ENCODE measurements at places on chromosomes 3 and 15.

DNA sequence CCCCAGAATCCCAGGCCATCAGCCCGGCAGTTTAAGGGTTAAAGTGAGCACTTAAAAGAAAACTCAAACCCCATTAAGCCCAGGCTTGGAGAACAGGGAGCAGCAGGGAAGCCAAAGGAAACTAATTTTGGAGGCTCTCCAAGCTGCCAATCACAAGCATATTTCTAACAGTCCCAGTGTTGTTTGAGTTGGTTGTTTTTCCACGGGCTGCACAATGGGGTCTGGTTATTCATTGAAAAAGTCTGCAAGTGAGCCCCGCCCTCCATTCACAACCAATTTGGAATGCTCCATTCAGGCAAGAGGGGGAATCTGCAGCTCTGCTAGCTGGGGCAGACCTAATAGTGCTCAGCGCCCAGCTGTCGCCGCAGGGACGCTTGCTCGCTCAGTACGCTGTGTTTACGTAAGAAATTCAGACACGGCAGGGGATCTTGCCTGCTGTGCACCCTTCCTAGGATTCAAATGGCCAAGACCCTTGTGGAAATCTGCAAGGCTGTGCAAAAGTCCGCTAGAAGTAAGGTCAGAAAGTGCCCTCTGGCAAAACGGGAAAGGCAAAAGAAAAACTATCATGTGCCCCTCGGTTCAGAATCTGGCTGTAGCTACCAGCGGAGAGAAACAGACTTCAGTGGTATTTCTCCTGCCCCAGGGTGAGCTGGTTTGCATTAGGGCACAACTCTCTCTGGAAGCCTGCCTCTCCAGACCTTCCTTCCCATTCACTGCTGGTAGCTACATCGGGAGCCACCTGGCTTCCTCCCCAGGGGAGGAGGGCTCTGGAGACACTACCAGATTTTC is 11.0 kb downstream of the ETV5 start:
- peak; percentile 98 for DNase-seq

DNA sequence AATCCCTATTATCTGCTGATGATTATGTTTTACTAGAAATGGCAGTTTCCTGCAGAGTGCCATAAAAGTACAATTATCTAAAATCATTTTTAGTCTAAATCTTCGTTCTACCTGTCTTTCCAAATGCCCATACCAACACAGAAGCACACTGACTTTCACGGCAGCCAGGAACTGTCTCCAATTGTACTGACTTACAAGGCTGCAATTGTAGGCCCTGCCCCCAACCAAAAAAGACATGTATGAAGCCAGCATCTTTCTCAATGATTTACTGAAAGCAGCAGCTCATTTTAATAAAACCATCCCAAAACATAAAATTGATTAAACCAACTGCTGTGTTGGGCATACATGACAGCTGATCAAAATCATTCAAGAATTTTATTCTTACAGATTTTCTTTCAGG is 119.0 kb downstream of the TBC1D5 start:
- no peak for DNase-seq

DNA sequence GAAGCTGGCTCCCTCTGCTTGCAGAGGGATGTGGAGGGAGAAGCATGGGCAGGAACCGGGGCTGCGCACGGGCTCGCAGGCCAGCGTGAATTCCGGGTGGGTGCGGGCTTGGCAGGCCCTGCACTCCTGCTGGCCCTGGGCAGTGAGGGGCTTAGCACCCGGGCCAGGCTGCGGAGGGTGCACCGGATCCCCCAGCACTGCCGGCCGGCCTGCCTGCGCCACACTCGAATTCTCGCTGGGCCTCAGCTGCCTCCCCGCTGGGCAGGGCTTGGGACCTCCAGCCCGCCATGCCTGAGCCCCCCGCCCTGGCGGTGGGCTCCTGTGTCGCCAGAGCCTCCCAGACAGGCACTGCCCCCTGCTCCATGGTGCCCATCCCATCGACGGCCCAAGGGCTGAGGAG is 47.6 kb upstream of the SPATA12 start:
- no peak for DNase-seq

DNA sequence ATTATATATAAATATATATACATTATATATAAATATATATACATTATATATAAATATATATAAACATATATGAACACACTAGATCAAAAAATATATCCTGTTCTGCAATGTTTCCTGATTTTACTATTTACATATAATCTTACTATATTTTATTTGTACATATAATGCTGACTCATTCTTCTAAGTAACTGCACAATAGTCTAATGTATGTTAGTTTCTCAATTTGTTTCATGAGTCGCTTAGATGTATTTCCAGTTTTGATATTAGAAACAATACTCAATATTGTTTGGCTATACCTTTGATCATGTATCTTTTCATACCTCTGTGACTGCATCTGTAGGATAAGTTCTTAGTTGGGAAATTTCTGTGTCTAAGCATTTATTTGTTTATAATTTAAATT is 669.9 kb upstream of the CCDC54 start:
- no peak for DNase-seq

DNA sequence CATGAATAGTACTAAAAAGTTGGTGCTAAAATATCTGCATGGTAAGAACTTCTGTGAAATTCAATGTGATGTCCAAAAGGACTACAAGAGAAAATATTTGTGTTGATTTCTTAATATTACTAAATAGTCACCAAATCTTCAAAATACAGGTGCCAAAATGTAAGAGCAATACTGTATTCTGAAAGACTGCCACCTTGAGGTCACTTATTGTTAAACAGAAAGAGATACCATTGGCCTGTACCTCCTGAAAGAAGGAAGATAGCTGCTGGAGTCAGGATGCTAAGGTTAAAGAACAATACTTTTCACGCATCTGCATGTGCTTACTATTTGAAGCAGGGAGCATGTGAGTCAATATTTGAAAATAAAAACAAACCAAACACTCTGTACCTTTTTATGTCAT is 72.0 kb upstream of the LSAMP start:
- peak; percentile 33 for DNase-seq

GRCh38 chr15:65343374-65343981 is 34.3 kb downstream of the IGDCC3 start:
- DNase-seq, result no peak

DNA sequence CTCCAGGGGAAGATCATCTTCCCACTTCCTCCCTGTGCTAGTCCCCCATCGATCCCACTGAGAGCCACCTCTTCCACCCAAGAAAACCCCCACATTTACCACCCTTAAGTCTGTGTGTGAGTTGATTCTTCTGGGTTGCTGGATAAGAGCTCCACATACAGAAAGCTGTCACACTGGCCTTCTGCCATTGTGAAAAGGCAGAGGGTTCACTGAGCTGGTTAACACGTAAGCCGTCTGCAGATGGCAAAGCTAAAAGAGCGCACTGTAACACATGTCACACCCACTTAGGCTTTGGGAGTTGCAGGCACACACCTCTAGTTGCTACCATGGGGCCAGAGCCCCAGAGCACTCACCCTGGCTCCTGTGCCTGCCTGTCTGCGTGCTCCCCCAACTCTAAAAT is 309.8 kb upstream of the LRRC3B start:
- DNase-seq, result no peak

- DNase-seq, result no peak
Observed at GRCh38 chr3:66692766-66693150, 191.9 kb upstream of the LRIG1 start.

DNA sequence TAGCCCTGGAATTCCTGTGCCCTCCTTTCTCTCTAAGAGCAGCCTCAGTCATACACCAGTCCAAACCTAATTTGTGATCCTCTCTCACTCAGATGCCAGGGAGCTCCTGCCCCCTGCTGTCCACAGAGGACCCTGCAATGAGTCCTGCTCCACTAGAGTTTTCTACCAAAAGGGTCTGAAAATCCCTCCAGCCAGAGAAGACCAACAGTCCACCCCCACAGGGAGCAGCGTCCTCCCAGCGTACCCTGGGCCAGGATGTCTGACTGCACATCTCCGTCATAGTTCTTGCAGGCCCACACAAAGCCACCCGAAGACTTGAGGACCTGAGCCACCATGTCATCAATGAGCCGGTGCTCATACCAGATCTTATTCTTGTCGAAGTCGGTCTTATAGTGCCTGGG is 15.4 kb downstream of the IDH2 start:
- DNase-seq, result peak; percentile 14

DNA sequence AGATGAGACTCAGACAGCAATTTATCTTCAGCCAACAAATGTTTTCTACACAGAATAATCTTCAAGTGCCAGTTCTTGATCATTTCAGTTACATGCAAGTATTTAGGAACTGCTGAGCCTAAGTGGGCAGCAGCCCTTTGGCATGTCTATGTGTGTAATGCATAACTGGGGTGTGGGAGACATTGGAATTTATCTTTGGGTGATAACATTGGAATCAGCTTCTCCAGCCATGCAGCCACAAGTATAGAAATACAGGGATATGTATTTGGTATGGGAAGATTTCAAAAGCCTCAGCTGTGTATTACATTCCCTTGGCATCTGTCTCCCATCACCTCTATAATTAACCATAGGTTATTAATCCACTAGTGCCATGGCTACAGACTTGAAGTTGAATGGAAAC is 63.4 kb upstream of the FOXP1 start:
- DNase-seq, result no peak

GRCh38 chr15:101128221-101129015 is 123.4 kb downstream of the CHSY1 start:
- DNase-seq, result peak; percentile 63

- no peak for DNase-seq
Observed at GRCh38 chr3:102141928-102142239, 292.6 kb downstream of the NFKBIZ start.

Measured in NCI-H446 (cell line).